WTC11 (cell line): ENCODE measurements at places on chromosomes 16 and 17.

DNA sequence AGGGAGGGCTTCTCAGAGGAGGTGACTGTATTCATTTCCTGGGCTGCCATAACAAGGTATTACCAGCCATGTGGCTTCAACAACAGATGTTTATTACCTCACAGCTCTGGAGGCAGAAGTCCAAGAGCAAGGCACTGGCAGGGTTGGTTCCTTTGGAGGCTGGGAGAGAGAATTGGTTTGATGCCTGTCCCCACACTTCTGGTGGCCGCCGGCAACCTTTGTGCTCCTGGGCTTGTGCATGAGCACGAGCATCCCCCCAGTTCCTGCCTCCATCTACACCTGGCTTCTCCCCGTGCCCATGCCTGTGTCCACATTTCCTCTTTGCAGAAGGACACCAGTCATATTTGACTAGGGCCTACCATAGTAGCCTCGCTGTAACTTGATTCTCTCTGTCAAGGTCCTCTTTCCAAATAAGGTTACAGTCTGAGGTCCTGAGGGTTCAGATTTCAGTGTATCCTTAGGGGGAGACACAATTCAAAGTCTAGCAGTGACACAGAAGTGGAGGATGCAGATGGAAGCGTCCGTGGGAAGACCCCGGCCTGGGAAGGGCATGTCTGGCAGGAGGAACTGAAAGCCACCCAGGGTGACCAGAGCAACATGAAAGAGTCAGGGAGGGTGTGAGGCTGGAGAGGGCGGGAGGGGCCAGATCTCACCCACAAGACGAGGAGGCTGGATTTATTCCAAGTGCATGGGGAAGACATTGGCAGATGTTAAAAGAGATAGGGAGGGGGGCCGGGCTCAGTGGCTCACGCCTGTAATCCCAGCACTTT, 188.2 kb upstream of the HSBP1 start:
- DNase-seq, result no peak

DNA sequence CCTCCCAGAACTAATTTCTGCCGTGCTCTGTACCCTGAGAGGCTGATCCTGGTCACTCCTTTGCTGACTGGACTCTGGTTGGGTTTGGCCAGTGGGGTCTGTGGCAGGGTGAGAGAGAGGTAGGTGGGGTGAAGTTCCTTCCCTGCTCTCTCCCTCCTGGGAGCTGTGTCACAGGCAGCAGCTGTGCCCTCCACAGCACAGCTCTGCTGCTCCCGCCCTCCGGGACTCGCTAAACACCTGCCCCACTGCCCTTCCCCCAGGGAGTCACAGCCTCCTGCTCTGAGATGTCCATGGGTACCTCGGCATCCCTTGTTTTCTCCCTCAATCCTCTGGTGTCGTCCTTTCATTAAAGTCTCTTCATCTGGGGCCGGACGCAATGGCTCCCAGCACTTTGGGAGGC, 66.4 kb downstream of the SRCIN1 start:
- DNase-seq, result no peak

DNA sequence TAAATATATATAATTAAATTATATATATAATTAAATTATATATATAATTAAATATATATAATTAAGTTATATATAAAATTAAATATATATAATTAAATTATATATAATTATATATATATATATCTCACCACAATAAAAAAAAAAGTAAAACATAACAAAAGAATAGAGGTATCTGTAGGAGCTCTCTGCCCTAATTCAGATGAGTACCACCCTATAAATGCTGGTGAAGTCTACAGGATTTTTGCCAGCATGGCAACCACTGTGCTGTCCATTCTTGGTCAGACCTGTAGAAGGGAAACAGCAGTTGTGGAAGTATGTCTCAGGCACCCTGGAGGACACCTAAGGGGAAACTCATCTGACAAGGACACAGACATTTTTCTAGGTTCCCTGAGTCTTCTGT, 259.7 kb downstream of the PRKCA start:
- DNase-seq, result no peak

DNA sequence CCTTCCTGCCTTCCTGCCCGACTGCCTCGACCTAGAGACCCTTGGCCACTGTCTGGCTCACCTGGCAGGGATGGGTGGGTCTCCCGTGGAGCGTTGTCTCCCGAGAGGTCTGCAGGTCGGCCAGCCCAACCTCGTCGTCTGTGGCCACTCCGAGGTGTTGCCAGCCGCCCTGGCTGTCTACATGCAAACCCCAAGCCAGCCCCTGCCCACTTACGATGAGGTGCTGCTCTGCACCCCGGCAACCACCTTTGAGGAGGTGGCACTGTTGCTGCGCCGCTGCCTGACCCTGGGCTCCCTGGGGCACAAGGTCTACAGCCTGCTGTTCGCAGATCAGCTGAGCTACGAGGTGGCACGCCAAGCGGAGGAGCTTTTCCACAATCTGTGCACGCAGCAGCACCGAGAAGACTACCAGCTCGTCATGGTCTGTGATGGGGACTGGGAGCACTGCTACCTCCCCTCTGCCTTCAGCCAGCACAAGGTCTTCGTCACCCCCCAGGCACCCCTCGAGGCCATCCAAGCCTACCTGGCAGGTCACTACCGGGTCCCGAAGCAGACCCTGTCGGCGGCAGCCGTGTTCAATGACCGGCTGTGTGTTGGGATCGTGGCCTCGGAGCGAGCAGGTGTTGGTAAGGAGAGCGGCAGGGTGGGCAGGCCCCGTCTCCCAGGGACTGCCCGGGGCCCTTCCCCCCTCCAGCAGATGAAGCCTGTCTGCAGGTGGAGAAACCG, 75.1 kb upstream of the ENDOV start:
- no peak for DNase-seq

GRCh38 chr16:89823087-89823823, 5.0 kb upstream of the SPIRE2 start:
- DNase-seq, result peak; percentile 47

- no peak for DNase-seq
Measured at GRCh38 chr17:61378658-61379456, 20.8 kb upstream of the TBX2 start.

GRCh38 chr17:28081467-28081866, 39.0 kb downstream of the NLK start:
- DNase-seq, result no peak

DNA sequence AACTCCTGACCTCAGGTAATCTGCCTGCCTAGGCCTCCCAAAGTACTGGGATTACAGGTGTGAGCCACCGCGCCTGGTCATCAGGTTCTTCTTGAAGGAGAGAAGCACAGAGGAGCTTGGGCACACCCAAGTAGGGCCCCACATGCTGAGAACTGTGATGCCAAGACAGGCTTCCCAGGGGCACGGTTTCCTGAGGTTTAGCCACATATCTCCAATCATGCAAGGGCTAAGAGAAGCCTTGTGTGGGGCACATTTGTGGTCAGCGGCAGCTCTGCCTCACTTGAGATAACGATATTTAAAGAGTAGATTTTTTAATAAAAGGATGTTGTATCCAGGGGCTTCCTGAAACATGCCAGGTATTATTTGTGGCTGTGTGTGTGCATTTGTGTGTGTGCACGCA, 46.9 kb downstream of the CUEDC1 start:
- DNase-seq, result no peak
